ENCODE measurements at places on chromosomes 2 and 18.

DNA sequence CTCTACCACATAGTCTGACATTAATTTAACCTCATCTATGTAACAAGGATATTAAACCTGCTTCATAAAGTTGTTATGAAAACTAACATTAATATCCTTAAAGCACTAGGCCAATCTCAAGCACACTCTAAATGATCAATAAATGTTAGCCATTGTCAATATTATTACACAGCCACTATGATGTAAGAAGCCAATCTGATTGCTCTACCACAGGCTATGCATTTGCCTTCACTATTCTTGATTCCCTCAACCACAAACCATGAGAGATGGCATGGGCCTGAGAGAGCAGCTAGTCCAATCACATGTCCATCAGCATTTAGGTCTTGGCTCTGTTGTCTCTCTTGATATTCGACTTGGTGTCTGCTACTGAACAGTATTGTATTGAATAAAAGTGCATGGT, 4.2 kb downstream of the SLC25A12 start:
- no peak for DNase-seq

DNA sequence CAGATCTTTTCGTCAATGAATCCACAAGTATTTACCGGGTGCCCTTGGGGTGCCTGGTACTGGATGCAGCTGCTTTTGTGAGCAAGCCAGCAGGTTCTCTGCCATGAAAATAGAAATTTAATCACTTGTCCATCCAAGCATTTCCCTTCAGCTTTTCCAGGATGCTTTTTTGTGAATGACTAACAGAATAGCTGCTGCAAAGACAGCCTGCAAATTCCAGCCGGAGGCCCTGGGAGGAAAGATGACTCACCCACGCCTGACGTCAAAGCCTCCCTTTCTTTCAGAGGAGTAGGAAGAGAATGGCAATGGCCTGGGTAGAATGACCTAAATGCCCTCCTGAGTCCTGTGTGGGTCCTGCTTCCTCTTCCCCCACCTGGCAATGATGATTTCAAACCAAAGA, 111.9 kb downstream of the AP1S3 start:
- DNase-seq = no peak

GRCh38 chr2:98559581-98559980, 48.7 kb downstream of the COA5 start:
- DNase-seq = no peak

GRCh38 chr18:27838225-27838624, 338.7 kb downstream of the CDH2 start:
- no peak for DNase-seq

GRCh38 chr2:39135690-39136259, 14.9 kb upstream of the SOS1 start:
- DNase-seq = no peak

- DNase-seq = no peak
These were observed 137.3 kb downstream of the ZNF516 start for GRCh38 chr18:76357585-76358260.

DNA sequence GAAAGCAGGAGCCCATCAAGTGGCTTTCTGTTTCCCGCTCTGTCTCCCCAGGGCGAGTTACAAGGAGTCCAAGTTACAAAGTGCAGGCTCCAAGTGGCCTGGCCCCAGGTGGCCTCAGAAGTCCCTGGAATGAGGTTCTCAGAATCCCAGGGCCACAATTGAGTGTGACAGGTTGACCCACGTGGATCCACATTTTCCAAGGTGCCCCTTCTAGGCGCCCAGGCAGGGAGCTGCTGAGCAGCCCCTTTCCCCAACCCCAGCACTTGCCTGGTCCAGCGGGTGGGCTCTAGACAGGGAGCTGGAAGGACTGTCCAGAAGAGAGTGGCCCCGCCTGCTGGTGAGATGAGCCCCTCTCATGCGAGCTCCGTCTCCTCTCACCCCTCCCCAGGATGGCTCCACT, 253.4 kb downstream of the CYP26B1 start:
- no peak for DNase-seq

GRCh38 chr2:219182331-219183150, 4.5 kb downstream of the RETREG2 start:
- DNase-seq = no peak

DNA sequence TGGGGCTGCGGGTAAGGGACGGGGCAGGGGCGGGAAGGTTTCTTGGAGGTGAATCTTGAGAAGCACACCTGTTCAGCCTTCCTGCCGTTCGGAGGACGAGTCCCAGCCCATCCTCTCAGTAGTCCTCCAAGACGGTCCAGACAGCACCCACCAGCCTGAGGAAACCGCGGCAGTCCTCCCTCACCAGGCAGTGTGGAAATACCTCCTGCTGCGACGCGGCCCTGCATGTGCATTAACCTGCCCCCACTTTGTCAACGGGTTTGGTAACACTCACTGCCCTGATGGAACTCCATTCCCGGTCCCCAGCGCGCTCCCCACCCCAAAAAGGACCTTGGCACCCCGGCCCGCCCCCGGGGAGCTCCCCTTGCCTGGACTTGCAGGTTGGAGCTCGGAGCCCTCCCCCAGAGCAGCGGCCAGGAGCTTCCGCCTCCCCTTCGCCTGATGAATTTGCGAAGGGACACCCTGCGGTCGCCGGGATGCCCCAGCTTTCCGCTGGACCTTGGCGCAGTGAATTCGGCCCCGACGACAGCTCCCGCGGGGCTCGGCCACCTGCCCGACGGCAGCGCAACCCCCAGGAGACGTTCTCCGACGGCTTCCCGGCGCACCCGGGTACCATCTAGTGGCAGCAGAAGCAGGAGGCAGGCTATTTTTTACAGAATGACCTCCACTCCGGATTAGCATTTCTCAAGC, 31.5 kb downstream of the ACVR1C start:
- peak; percentile 79 for DNase-seq

GRCh38 chr2:188399159-188399558, 107.5 kb downstream of the GULP1 start:
- DNase-seq = no peak

DNA sequence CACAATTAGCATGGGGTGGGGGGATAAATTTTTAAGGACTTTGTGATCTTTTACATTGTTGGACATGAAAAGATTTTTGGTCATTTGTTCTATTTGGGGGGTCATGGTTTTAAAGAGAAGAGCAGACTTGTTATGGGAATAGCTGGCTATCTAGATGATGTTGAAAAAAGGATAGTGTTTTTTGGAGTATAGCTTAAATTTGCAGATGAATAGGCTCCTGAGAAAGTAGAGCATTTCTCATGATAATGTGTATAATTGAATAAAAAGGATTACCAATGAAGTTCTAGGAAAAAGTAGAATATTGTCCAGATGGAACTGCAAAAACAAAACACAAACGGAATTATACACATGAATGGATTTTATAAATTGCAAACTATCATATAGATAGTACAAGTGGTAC, 186.3 kb downstream of the GPD2 start:
- no peak for DNase-seq

DNA sequence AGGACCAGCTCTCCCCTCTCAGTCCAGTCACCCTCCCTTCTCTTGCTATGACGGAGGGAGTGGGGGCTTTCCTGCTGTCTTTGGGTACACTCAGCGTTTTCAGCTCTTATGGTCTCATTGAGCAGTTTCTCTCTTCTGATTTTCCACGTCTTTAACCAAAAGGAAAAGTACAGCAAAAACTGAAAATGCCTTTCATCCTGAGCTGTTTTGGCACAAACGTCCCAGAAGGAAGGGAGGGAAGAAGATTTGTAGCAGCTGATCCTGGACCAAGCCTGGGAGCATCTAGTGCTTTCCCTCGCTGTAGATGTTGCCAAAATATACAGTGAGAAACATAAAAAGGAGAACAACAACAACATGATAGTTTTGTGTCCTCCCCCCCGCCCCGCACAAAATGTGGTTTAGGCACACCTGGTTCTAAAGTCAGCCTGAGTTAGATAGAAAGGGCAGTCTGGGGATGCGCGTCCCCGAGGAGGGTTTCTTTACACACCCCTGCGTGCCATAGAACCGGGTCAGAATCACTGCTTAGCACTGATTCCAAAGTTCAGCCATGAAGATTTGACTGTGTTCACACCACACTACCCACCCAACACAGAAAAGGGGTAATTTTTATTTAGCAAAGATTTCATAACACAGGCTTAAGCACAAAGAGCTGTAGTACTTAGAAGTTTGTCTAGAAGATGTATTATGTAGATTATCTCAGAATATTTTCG, 53.4 kb downstream of the SLC40A1 start:
- DNase-seq = no peak

DNA sequence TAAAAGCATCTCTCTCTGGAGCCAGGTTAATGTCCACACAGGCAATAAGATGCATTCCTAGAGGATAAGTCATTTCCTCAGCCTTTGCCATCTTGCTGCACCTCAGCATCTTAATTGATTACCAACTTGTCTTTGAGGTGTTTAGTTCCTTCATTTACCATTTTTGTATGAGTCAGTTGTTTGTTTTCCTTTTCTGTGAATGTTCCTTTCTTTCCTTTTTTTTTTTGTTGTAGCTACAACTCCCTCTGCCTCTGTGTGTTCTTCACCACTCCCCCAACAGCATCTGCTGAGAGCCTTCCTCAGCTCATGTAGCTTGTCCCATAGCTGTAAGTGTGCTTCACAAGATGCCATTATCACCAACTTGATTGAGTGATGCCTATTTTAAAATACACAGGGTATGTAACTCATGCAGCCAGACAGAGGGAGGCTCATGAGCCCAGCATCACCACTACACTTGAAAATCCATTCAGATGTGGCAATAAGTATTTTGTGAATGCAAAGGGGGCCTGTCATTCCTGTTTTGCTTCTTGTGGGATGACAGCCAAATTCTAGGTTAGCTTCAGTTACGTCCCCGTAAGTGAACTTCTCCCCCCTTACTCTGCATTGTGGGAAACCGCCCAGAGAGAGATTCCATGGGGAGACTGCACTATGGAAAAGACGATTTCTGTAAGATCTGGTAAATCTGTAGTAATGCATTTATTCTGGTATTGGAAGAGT, 315.9 kb upstream of the ZEB2 start:
- no peak for DNase-seq

- peak; percentile 41 for DNase-seq
These were observed 7.0 kb downstream of the SPEG start for GRCh38 chr2:219441451-219442255.

- DNase-seq = no peak
These were observed 11.6 kb downstream of the ECEL1 start for GRCh38 chr2:232476045-232476444.

GRCh38 chr2:37656512-37657423, 14.7 kb downstream of the CDC42EP3 start:
- no peak for DNase-seq

GRCh38 chr2:150425121-150425955, 62.1 kb downstream of the RND3 start:
- no peak for DNase-seq

DNA sequence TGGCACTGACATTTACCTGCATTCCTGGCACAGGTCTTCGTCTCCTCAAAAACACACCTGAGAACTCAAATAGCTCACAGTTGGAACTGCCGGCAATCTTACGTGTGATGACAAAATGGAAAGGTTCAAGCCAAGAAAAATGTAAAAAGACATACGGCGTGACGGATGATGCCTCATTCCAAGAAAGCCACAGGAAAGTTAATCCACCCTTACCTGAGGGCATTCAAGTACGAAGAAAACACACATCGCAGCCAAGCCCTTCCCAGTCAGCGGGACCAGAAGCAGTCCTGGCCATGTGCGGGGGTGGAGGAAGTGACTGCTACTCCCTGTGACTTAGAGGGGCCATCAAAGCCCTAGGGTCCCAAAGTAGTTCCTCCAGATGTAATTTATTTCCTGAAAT, 986.3 kb upstream of the CELF4 start:
- DNase-seq = no peak

DNA sequence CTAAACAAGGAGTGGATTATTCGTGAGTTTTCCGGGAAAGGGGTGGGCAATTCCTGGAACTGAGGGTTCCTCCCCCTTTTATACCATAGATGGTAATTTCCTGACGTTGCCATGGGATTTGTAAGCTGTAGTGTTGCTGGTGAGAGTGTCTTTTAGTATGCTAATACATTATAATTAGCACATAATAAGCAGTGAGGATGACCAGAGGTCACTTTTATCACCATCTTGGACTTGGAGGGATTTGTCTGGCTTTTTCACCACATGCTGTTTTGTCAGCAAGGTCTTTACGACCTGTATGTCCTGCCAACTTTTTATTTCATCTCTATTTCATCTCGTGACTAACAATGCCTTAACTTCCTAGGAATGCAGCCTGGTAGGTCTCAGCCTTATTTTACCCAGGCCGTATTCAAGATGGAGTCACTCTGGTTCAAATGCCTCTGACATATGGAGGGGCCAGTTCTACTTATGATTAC, 124.8 kb upstream of the B3GNT2 start:
- no peak for DNase-seq

GRCh38 chr2:157036726-157037125, 220.8 kb upstream of the GALNT5 start:
- no peak for DNase-seq

DNA sequence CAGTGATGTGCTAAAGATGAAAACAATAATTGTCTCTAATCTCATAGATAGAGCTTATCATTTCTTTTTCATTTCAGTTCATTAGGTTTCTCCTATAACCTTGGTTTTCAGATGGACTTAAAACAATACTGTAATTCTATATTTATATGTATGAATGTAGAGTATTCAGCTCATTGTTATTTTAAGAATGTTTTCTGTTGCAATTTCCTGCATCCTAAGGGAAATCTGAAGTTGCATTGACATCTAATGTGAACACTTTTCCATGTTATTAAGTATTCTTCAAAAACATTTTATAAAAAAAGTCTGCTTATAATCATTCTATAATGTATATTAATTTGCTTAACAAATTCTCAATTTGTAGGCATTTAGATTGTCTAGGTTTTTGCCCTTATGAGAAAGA, 288.9 kb downstream of the XIRP2 start:
- no peak for DNase-seq

- DNase-seq = no peak
These were observed 354.1 kb downstream of the HRH4 start for GRCh38 chr18:24814521-24814920.

GRCh38 chr18:54192415-54192814, 32.1 kb downstream of the MBD2 start:
- DNase-seq = no peak

- no peak for DNase-seq
These were observed 171.3 kb downstream of the THADA start for GRCh38 chr2:43424262-43425207.

DNA sequence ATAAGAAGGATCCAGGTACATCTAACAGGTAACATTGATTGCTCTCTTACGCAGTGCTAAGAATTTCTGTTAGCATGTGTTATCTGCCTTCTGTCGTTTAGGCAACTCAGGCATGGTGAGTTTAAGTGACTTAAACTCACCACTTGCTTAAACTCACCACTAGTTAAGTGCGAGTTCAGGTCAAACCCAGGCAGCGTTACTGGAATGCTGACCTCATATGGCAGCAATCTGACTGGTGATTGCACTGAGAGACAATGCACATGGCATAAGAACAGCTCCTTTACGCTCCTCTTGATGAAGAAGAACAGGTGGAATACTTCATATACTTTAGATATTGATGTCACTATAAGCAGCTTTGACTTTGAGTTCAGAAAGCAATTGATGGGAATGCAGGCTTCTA, 954.1 kb downstream of the SOCS6 start:
- no peak for DNase-seq

Data from naive thymus-derived CD8-positive, alpha-beta T cell (primary cell).